ENCODE measurements at places on chromosomes 5 and 9. TPM values are rescaled to one million over a fixed set of nuclear protein-coding genes. Genes with fewer than 3 reads are reported as not detected.

GRCh38 chr9:18837402-18837801 is 195.6 kb downstream of the SAXO1 start:
- no peaks in the 10 kb centered on the region for H3K27me3 ChIP-seq
- no peaks in the 10 kb centered on the region for H3K36me3 ChIP-seq
- no peak for DNase-seq
- no peak overlapping the region for H3K27ac ChIP-seq
- peaks cover 5% of the 10 kb centered on the region for H3K4me1 ChIP-seq
- no peak overlapping the region for H3K4me3 ChIP-seq

FGF18 gene
- 0.82 TPM for polyA plus RNA-seq

DNA sequence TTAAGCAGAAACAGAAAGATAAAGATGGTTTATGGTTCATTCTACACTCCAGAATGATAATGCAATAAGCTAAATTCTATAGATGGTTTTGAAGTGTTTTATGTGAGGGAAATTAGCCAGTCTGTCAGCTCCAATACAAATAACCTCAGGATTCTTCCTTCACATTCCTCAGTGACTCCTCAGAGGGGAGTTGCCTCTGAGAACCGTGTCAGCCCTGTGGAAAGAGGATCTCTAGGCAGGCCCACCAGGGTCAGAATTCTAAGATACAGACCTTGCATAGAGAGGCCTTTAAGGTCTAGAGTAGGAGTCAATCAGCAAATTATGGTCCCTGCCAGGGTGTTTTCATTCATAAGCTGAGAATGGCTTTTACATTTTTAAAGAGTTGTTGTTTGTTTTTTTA is 26.6 kb downstream of the RUSC2 start:
- no peak for DNase-seq
- no peak overlapping the region for H3K27ac ChIP-seq
- H3K27me3 ChIP-seq = no peaks in the 10 kb centered on the region
- no peaks in the 10 kb centered on the region for H3K36me3 ChIP-seq
- H3K4me1 ChIP-seq = peaks cover 8% of the 10 kb centered on the region

GRCh38 chr5:56019306-56020272 is 24.8 kb upstream of the IL6ST start:
- H3K4me3 ChIP-seq = no peak overlapping the region
- no peak overlapping the region for H3K27ac ChIP-seq
- no peaks in the 10 kb centered on the region for H3K36me3 ChIP-seq
- no peaks in the 10 kb centered on the region for H3K27me3 ChIP-seq

VCAN gene
- 7.0 TPM for polyA plus RNA-seq

DNA sequence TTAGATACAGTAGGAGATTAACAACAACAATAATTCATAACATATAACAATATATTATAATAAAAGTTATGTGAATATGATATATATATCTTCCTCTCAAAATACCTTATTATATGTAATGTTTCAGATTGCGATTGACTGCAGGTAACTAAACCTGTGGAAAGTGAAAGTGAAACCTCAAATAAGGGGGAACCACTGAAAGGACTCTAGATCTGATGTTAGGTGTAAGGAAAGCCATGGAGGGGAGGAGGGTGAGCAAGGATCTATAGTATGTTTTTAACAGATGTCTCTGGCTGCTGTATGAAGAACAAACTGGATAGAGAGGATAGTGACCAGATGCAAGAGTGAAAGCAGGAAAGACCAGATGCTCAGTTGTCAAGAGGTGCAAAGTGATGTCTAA is 5.8 kb upstream of the FSTL4 start:
- H3K4me3 ChIP-seq = no peak overlapping the region
- no peak overlapping the region for H3K27ac ChIP-seq

GRCh38 chr5:123746683-123747360 is 234.8 kb downstream of the CSNK1G3 start:
- H3K27me3 ChIP-seq = no peaks in the 10 kb centered on the region
- H3K27ac ChIP-seq = no peak overlapping the region
- DNase-seq = no peak
- no peaks in the 10 kb centered on the region for H3K4me1 ChIP-seq
- H3K4me3 ChIP-seq = no peak overlapping the region
